ENCODE measurements at places on chromosomes 16 and 17. TPM values are rescaled to one million over a fixed set of nuclear protein-coding genes. Genes with fewer than 3 reads are reported as not detected.

Gene UTP18
- total RNA-seq = 44.0 TPM

Gene SLC9A5
- 1.9 TPM for total RNA-seq

Gene TBC1D3K
- not detected for total RNA-seq

Gene FBF1
- total RNA-seq = 16.0 TPM

Gene ENPP7
- not detected for total RNA-seq

Gene TLCD3B
- total RNA-seq = not detected

Gene KRTAP4-4
- not detected for total RNA-seq

Gene PPY
- total RNA-seq = not detected

Gene CCL4L2
- not detected for total RNA-seq

Gene TCAP
- not detected for total RNA-seq

Gene RHBDF1
- total RNA-seq = 37.4 TPM

Gene EFNB3
- 0.43 TPM for total RNA-seq

Gene TIMP2
- 157 TPM for total RNA-seq

GRCh38 chr16:14263011-14263410, 191.9 kb downstream of the MRTFB start:
- DNase-seq = no peak

DNA sequence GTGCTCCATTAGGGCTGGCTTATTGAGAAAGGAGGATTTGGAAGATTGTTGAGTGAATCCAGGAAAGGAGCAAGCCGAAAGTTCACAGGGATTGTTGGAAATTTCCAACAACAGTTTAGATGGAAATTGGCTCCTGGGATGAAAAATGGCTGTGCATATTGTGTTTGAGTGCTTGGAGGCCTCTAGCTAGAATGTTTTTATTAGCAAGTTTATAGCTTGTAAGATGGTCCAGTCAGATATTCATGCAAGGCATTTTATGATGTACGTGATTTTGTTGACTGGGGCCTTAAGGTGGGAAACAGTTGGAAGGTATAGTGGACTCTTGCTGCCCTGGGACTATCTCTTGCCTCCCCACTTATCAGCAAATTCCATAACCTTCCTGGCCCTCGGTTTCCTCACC, 216.7 kb downstream of the PRKCA start:
- peak; percentile 39 for DNase-seq

DNA sequence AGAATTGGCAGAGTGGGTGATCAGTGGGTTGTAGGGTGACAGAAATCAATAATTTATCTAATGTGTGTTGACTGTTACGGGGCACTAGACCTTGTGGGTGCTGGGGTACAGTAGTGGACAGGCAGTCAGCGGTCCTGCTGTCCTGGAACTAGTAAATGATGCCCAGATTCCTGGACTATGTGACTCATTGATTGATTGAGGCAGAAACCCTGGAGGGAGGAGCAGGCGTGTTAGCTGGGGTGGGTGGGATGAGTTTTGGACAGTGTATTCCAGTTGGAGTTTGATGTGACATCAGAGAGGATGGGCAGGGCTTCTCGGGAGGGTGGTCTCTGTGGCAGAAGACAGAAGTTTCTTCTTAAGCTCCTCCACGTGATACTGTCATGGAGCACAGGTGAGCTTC, 24.4 kb downstream of the PRMT7 start:
- peak; percentile 16 for DNase-seq

DNA sequence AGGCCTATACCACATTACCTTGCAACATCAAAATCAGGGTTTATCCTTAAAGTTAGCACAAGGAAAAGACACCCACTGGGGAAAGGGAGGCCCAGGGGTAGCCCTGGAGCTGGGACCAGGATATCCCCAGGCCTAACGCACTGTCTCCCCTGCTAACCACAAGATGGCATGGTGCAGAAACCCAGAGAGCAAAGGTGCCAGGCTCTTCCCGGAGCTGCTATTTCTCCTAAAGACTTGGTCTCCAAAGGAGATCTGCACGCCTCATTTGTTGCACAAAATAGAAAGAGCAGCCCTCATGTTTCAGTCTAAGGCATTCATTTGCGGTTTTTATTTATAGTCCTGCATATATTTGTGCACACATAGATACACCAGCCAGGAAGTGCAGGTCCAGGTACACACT, 408.6 kb downstream of the SOX9 start:
- DNase-seq = no peak

DNA sequence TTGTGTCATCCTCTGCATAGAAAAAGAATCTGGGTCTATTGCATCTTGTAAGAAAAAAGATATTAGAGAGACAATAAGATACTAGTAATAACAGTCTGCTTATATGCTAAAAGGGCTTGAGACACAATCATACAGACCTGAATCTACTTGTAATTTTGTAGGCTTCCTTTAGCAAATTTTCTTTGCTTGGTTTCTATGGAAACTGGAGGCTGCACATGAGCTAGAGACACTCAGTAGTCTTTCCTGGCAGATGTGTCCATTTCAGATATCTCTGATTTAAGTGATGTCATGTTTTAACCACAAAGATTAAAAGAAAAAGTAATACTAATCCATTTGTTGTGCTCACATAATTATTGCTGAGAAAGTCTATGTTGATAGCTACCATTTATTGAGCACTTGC, 123.9 kb upstream of the GNAO1 start:
- DNase-seq = no peak

GRCh38 chr16:86998196-86999001, 318.8 kb downstream of the C16orf95 start:
- no peak for DNase-seq

GRCh38 chr17:44782326-44782850, 23.6 kb downstream of the ADAM11 start:
- DNase-seq = no peak

GRCh38 chr16:82497139-82497538, 129.6 kb upstream of the CDH13 start:
- DNase-seq = no peak

- no peak for DNase-seq
These were observed 115.1 kb upstream of the SDK2 start for GRCh38 chr17:73759324-73759723.

DNA sequence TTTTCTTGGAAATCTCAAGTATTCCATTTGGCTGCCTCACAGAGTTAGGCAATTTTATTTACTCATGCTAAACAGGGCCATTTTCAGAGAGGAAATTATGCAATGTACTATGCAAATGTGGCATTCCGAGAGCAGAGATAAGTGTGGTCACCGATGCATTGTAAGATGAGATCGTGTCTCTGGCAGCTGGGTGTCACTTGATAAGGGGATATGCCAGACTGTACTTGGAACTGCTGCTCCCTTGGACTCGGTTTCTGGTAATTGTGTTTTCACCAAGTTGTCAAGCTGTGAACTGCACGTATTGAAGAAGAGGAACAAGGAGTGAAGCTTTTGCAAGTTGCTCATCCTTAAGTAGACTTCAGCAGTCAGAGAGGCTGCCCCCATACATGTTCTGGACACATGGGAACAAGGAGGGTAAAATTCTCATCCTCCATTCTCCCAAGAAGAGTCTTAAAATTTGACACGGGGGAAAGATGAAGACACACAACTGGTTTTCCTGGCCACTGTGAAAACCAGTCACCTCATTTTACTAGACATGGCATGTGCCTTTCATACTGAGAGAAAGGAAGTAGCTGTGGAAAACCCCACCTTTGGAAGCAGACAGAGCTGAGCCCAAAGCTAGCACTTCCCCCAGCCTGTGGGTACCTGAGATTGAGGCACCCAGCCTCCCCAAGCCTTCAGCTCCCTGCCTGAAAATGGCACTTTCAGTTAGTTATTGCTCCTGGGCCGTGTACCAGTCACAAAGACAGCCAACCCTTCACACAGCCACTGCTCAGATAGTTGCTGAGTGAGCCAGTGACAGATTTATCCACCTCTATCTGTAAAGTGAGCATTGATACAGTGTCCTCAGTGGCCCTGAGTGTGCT, 150.7 kb downstream of the SOCS1 start:
- peak; percentile 99 for DNase-seq

DNA sequence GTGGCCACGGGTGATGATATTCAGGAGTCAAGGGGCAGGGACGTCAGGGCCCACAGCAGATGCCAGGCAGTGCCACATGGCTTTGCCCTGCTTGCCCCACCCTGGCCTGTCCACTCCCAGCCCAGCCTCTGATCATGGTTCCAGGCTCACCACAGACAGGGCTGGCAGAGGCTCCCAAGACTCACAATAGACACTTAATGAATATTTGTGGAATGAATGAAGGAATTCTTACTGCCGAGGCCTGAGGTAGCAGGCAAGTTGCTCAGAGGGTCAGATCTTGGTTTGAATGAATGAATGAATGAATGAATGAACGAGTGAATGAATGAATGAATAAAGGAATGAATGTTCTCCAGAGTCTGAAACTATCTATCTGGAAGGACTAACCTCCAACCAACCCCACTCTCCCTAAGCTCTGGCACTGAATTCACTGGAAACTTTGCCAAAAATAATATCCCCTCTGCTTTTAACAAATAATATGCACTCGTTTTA, 60.9 kb downstream of the RAI1 start:
- no peak for DNase-seq

DNA sequence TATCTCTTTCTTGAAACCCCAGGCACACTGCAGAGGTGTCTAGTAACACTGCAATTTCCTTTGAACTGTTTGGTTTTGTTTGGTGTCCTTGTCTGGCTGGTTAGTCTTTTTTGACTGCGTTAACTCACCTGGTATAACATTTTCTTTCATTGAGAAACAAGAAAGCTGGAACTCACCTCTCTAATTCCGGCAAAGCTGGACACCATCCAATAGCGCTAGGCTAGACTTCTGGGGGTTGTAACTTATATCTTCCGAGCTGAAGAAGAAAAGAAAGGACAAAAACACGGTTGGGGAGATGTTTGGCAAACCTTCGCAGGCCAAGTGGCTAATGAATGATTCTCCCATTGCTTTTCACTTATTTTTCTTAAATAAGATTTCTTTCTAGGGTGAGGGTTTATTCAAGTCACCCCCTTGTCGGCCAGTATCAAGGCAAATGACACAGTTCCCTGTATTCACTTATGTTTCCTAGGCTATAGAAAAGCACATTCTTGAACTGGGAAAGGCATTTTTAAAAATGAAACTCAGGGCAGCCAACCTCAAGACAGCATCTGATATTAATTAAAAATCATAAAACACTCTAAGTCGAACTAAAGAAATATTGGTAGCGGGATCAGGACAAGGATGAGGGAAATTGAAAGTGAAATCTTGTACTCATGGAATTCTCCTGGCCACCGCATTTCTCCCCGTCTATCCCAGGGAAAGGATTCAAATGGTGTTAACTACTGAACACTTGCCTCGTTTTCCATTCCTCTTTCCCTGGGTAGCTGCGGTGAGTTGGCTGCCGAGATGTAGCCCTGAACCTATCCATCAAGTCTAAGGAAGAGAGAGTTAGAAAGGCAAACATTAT, 95.9 kb upstream of the ZFHX3 start:
- peak; percentile 52 for DNase-seq

DNA sequence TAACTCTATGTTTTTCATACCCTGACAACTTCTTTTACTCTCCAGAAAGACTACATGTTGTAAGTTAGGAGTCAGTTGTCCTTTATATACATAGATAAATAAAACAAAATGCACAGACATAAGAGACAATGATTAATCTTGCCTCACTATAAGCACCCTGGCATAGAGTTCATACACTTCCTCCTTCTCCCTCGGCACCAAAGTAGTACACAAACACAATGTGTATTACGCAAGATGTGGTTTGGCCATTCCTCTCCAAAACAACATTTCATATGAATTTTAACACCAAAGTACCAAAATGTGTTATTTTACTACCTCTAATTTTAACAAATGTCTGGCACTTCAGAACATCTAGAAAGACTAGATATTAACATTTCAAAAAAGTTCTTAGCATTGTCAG, 17.2 kb upstream of the SLFN11 start:
- DNase-seq = peak; percentile 12

DNA sequence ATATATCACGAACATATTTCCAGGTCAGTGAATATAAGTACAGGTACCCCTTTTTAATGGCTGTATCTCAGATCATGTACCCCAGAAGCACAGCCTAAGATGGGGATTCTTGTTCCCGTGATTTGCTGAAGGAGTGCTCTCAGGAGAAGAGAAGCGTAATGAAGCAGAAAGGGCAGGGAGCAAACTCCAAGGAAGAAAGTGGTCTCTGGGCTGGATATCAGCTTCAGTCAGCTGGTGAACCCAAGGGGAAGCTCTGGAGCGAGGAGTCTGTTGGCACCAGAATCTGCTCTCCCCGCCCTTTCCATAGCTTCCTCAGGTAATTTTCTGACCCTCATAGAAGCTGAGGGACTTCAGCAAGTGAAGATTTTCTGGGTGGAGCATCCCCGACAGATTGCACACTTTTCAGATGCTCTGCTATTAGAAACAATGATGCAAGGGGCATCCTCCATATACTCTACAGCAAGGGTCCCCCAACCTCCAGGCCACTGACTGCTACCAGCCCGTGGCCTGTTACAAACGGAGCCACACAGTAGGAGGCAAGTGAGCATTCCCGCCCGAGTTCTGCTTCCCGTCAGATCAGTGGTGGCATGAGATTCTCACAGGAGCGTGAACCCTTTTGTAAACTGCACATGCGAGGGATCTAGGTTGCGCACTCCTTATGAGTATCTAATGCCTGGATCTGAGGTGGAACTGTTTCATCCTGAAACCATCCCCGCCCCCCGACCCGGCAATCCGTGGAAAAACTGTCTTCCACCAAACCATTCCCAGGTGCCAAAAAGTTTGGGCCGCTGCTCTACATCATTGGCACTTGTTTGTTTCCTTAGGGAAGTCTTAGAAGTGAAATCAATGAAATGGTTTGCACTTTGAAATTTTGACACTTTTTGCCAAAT, 4.4 kb downstream of the FAHD1 start:
- no peak for DNase-seq

- DNase-seq = no peak
These were observed 6.6 kb downstream of the NDRG4 start for GRCh38 chr16:58506241-58507194.

DNA sequence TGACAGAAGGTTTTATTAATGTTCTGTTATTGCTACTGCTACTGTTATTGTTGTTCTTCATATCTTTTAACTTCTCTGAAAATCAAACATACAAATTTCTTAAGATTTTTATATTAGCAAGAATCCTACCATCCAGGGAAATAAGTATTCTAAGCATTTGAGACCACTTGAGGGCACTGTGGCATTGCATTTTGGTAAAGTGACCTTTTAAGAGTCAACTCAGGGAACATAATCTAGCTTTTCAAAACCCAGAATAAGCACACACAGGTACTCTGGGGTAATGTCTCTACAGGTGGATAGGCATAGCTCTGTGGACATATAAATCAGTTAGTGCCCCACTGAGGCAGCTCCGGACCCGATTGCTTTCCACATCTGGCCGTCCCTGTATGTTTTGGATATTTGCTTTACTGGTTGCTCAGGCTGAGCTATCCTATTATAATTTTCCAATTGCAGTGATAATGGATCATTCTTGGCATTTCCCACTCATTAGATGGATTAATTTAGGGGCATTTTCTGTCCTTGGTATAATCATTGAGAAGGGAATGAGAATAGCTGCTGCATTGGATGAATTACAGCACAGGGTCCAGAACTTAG, 1425.1 kb upstream of the CDH8 start:
- peak; percentile 23 for DNase-seq

DNA sequence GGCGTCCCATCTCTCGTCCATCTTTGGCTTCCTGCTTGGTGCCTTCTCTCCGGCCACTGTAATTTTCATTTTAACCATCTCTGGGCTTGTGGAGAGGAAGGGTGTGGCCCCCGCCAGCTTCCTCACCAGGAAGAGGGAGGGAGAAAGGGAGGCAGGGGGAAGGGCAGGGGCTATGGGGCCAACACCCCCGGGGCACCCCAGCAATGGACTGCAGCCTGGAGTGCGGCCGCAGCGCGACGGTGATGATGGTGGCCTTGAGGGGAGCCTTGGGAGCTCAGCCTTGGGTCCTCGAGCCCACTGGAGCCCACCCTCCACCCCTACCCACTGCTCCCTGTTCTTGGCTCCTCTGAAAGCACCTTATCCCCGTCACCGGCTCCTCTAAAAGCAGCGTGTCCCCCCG, 9.5 kb downstream of the METRNL start:
- no peak for DNase-seq

- DNase-seq = peak; percentile 38
These were observed 140.7 kb downstream of the KATNIP start for GRCh38 chr16:27690608-27691007.

Measured in fibroblast of villous mesenchyme (primary cell).